ENCODE measurements at places on chromosomes 5 and 9.

GRCh38 chr9:133514460-133515239, 10.1 kb downstream of the MYMK start:
- DNase-seq: no peak

DNA sequence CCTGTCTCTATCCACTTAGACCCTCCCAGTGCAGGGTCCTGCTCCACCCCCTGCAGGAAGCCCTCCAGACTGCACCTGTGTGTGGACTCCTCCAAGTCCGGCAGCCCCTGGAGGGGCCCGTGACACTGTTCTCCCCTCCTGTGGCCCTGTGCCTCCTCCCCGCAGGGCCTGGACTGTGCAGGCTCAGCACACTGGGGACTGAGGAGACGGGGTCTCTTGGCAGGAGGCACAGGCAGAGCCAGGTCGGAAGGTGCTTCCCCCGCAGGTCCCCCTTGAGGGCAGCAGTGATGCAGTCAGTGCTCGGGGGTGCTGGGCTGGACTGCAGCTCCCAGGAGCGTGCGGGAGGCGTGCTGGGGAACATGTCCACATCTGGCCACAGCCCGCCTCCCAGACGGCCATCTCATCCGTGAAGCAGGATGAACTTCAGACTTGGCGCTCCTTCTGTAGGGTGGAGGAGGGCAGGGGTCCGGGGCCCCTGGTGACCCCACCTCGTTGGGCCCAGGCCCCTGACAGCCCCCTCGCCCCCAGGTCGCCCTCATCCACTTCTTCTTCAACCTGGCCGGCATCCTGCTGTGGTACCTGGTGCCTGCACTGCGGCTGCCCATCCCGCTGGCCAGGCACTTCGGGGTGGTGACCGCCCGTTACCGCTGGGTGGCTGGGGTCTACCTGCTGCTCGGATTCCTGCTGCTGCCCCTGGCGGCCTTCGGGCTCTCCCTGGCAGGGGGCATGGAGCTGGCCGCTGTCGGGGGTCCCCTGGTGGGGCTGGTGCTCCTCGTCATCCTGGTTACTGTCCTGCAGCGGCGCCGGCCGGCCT, 4.9 kb downstream of the SLC34A3 start:
- DNase-seq: peak; percentile 45

GRCh38 chr9:128310461-128310860, 11.8 kb downstream of the TRUB2 start:
- DNase-seq: no peak

- no peak for DNase-seq
These were observed 39.2 kb downstream of the PRR16 start for GRCh38 chr5:120503341-120503740.

DNA sequence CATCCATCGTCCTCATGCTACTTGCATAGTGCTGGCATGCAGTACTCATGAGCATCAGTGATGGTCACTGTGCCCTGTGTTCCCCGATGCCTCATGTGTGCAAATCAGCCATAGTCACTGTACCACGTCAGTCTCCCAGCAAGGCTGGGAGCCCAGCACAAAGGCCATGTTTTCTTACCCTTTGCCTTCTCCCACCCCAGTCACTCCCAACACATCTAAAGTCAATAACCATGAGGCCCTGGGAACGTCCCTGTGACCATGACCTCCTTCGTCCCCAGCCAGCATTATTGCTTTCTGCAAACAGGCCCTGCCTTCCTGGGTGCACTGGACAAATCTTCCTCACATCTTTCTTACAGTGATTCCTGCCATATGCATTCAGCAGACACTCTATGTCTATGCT, 406.1 kb downstream of the ICE1 start:
- no peak for DNase-seq

DNA sequence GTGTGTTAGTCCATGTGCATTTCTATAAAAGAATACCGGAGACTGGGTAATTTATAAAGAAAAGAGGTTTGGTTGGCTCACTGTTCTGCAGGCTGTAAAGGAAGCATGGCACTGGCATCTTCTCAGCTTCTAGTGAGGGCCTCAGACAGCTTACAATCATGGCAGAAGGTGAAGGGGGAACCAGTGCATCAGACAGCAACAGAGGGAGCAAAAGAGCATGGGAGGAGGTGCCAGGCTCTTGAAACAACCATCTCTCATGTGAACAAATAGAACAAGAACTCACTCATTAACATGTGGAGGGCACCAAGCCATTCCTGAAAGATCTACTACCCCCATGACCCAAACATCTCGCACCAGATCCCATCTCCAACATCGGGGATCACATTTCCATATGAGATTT, 89.2 kb upstream of the IL33 start:
- DNase-seq: no peak

DNA sequence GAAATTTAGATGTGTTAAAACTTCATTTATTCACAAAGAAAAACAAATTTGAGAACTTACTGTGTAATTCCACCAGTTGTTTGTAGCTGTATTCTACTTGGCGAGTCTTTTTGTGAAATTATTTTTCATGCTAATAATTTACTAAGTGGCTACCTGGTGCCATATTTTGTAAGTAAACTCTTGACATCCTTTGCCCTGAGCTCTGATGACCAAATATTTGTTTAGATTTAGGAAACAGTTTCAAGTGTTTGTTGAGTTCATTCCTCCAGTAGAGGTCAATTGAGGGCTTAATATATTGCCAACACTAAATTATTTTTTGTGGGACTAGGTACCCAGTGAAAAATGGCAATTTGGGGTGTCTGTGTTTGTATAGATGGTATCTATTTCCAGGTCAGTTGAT, 3.7 kb downstream of the CNTLN start:
- no peak for DNase-seq

GRCh38 chr9:136657974-136658848, 4.5 kb upstream of the EGFL7 start:
- DNase-seq: peak; percentile 36

DNA sequence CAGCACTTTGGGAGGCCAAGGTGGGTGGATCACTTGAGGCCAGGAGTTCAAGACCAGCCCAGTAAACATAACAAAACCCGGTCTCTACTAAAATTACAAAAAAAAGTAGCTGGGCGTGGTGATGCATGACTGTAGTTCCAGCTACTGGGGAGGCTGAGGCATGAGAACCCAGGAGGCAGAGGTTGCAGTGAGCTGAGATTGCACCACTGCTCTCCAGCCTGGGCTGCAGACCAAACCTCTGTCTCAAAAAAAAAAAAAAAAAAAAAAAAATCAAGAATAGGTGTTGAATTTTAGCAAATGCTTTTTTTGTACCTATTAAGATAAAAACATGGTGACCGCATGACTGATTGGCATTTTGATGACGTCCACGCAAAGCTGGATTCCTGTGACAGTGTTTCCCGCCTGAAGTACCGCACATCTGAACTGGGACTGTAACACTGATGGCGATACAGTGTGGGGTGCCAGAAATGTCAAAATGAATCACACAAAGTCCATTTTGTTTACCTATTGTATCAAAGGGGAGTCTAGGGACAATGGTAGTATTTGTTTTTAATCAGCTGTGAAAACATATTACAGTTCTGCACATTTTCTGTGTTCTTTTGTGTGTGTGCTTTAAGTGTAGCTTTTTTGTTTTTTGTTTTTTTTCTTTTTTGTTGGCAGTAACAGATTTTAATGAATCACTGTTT, 23.2 kb upstream of the TBC1D9B start:
- no peak for DNase-seq

- DNase-seq: no peak
These were observed 68.8 kb upstream of the SSBP2 start for GRCh38 chr5:81819556-81820317.

- DNase-seq: peak; percentile 80
These were observed 4.0 kb upstream of the TMEM250 start for GRCh38 chr9:136122425-136123383.

DNA sequence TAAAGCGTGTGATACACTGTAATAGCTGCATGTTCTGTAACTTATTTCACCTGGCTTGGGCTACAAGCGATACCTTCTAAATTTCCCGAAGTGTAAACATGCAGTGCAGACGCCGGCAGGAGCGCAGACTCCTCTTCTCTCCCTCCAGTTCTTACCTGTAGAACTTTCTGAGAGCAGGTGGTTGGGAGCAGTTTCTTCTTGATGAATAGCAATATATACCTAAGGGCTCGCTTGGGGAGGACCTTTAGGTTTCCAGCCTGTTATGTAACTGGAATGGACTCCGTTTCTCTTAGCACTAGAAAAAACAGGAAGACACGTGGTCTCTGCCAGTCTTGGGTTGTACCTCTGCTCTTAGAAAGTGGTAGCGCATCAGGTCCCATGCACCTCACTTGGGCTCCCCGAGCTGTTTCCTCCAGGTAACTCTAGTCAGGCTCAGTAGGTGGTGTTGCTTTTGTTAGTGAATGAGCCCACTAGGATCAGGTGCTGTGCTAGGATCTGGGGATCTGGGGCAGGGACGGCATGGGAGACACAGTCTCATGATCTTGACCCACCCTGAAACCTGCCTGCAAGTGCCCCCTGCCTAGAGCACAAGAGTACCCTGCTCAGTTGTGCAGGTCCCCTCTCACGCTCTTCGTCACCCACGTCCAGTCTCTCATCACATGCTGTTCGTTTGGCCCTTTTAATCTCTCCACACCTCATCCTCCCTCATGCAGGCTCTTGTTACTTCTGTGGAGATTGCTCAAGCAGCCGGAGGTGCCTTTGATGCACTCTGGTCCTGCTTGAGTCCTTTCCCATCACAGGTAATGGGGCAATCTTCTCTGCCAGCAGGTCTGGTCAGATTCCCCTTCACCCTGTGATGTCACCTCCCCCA, 2.8 kb downstream of the TENT4A start:
- peak; percentile 41 for DNase-seq

DNA sequence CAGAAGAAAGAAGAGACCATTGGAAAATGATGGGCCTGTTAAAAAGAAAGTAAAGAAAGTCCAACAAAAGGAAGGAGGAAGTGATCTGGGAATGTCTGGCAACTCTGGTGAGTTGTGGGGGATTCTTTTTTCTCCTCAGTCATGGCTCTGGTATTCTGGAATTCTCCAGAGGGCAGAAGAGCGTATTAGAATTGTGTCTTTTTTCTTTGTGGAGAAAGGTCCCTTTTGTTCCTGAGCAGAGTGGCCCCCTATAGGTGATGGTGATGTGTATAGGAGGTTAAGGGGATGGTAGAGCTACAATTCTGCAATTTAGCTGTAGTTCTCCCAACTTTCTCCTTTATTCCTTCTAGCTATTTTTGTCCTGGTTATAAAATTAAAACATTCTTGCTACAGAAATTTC, 1.6 kb upstream of the DHFR start:
- no peak for DNase-seq

DNA sequence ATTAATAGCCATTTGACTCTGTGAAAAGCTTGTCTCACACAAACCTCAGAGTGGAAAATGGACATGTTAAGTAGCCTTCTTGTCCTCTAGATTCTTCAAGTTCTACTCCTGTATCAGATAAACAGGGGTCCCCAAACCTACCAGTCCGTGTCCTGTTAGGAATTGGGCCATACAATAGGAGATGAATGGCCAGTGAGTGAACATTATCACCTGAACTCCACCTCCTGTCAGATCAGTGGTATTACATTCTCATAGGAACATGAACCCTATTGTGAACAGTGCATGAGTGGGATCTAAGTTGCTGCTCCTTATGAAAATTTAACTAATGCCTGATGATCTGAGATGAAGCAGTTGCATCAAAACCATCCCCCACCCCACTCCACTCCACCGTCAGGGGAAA, 136.3 kb downstream of the TMEM232 start:
- DNase-seq: peak; percentile 2

DNA sequence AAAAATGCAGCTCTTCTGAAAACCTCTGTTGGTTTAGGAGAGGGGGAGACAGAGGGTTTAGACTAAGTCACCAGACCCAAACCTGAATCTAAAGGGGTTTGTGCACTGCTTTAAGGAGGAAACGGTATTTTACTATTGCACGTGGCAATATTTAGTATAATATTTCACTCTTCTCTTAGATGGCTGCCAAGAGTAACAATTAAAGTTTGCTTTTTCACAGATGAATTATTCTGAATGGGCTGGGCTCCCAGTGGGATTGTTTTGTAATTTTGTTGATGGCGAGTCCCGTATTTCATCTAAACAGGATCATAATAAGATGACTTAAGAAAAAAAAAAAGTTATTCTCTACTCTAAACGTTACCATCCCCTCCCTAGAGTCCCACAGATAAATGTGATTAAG, 245.4 kb downstream of the PCSK5 start:
- DNase-seq: no peak

Measured in B cell (primary cell).